GM12892 (cell line): ENCODE measurements at places on chromosomes 12 and 14.
A peak's percentile ranks its signal among the peaks of the same experiment; 100 is the strongest.

GRCh38 chr12:5593086-5593485 is 161.2 kb downstream of the NTF3 start:
- DNase-seq: no peak

DNA sequence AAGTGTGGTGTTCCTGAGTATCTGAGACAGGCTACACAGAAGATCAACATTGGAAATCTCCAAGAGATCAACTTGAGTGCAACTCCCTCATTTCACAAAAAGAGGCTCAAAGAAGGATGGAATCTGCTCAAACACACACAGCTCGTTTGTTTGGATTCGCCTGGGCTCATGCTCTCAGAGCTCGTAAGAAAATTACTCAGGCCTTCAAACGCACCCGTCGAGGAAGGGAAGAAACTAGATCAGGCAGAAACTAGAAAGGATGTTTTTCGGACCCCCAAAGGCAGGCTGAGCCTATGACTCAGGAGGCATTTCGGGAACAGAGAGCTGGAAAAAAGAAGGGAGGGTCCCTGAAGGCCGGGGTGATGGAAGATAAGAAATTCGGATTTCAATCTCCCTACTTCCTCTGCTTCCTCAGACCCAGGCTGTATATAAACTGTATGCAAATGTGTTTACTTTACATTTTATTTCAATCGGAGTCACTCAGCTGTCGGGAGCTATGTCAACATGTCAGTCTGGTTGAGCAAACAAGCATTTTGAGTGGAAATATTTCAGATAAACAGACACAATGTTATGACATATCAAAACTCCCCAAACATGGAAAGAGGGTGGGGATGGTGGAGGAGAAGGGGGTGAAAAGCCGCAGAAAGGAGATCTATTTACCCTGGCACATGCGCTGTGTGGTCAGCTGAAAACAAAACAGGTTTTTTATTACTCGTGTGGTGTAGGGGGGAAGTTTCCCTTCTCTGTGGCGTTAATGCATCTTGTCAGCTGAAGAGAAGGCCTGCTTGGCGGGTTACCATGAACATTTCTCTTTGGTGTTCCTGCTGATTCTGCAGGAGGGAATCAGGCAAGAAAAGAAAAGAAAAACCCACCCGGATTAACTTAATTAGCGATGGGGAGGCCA is 129.1 kb upstream of the TBX3 start:
- DNase-seq: no peak

DNA sequence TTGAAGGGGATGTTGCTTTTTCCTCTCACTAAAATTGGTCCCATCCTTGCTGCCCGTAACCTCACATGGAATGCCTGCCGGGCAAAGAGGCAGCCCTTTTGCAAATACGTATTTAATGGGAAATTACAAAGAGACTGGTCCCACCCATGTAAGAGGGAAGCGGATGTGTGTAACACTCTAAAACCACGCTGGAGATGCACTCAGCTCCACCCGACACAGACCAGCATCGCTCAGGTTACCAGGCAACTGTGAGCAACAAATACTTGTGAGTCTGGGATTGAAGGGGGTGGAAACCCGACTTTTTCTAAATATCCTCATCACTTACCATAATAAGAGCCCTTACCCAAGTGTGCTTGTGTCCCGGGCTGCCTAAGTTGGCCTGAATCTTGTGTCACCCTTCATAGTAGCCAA is 47.7 kb downstream of the ELK3 start:
- DNase-seq: no peak

DNA sequence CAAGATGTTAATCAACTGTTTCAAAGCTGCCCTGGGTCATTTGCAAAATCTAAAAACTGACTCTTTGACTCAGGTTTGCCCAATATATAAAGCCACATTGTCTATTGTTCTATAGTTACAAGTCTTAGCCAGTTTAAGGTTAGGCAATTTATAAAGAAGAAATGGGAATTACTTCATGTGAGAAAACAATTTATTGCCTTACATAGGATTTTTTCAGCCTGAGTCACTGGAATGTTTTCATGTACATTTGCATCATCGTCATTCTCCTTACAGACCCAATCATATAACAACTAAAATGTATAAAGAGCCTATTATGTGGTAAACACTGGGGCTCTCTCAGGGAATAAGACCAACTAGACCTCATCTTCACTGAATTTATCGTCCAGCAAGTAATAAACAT is 100.3 kb upstream of the PLEKHG7 start:
- no peak for DNase-seq

DNA sequence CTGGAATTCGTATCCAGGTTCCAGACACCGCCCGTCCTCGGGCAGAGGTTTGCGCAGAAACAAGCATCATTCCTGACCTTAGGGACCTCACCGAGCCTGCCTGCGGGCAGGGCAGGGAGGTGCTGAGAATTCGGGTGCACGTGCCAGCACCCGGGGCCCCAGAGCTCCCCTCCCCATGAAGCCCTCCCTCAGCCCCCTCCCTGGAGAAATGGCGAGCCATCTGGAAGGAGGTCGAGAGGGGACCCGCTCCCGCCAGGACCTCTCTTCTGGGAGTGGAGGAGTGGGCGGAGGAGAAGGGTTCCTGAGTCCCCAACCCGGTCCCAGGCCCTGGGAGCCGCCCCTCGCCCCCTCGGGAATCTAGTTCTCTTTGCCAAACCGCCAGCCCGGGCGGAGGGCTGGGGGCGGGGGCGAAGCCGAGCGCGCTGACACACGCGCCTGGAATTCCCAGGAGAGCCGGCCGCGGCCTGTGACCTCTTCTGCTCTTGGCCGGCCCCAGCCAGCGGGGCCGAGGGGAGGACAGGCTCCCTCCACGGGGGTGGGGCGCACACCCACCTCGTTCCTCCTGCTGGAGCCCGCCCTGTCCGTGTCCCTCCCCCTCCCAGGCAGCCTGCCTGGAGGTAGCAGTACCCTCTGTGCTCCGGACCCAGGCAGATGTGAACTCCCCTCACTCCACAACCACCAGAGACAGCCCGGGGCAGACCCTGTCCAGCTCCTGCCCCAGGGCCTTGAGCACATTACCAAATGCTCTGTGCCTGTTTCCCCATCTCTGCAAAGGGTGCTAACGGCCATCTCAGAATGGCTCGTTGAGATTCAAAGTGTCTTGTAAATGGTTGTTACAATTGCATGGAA is 23.0 kb upstream of the GPR132 start:
- DNase-seq: peak; percentile 14

- DNase-seq: peak; percentile 47
Measured at GRCh38 chr12:25958428-25959070, at the start of gene RASSF8. Gene RASSF8 (plus strand): TSS chr12:25958682. CDS start chr12:26055344, 96,662 bp downstream.

GRCh38 chr12:120583478-120584030 is 2.4 kb upstream of the POP5 start:
- DNase-seq: peak; percentile 53

DNA sequence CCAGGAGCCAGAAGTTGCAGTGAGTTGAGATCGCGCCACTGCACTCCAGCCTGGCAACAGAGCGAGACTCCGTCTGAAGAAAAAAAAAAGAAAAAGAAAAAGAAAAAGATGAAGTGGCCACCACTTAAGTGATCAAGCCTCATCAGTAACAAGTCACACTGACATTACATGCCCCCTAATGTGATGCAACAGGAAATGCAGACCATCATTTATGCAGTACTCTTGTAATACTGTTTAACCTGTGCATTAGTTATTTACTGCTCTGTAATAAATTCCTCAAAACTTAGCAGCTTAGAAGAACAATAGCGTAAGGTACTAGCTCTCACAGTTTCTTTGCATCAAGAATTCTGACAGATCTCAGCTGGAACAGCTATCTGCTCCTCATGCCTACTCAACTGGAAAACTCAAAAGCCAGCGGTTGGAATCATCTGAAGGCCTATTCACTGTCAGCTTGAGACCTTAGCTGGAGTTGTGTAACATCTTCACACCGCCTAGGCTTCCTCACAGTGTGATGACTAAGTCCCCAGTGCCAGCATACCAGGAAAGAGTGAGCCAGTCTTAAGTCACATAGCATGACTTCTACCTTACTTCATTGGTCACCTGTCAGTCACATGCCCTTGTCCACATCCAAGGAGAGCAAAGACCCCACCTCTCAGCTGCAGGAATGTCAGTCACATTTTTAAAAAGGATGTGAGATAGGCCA is 31.5 kb downstream of the EPS8 start:
- no peak for DNase-seq

- DNase-seq: no peak
Measured at GRCh38 chr12:21780786-21781185, 6.3 kb upstream of the KCNJ8 start.

DNA sequence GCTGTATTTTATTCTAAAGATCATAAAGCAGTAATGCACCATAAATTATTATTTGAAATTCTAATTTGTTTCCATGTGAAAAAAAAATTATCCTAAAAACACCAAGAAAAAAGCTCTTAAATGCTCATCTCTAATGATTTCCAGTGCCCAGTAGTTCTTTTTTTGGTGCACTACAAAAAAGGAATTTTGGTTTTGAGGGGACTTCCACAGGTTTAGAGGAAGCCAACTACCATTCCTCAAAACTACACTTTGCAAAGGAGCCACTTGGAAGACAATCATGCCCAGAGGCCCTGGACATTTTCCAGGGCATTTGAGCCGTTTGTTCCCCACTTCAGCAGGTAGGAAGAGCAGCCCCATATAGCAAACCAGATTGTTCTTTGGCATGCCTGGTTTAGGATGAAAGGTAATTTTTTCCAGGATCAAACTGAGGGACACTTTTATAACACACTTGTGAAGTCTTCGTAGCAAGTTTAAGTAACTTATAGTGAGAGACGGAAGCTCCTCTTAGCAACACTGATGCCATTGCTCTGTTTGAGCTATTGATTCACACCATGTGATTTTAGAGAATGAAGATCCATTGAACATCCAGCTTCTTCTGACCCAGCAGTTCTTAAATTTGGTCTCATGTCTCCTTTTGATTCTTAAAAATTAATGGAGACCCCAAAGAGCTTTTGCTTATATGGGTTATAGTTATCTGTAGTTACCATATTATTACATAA is 187.9 kb downstream of the ETV6 start:
- no peak for DNase-seq

GRCh38 chr14:78016532-78016931 is 153.6 kb upstream of the NRXN3 start:
- no peak for DNase-seq

- no peak for DNase-seq
Measured at GRCh38 chr12:8446642-8447547, 8.9 kb upstream of the CLEC6A start.

DNA sequence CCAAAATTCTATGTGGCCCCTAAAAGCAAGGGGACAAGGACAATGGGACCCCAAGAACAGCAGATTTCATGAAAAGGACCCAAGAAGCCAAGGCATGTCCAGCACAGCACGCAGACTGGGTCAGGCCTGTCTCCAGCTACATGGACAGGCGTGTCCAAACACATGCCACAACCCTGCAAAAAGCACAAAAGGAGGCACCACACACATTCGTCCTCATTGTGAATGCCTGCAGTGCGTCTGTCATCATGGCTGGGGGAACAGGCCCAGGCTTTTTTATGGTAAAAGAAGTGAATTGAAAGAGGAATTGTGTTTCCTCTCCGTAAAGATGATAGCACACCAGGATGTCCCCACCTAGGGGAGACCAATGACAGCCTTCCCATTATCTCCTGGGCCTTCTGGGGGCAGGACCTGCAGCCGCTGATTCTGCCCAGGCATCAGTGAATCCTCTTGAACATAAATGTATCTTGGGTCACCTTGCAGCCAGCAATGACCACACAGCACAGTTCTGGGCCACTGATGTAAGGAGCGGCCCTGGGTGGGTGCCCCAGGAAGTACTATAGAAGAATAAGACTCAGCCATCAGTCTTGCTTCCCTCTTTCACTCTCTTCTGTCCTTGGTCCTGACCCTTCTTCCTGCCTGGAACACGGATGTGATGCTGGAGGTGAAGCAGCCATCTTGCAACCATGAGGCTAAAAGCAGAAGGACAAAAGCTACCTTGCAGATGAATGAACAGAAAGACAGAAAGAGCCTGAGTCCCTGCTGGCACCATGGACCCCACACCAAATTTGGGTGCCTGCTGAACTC is 29.8 kb upstream of the C14orf180 start:
- no peak for DNase-seq

GRCh38 chr14:70254476-70254961 is 65.8 kb upstream of the SLC8A3 start:
- DNase-seq: no peak

- no peak for DNase-seq
Measured at GRCh38 chr14:30271811-30272323, 287.1 kb upstream of the G2E3 start.

GRCh38 chr14:68616221-68616902 is 176.5 kb downstream of the ZFP36L1 start:
- DNase-seq: no peak

DNA sequence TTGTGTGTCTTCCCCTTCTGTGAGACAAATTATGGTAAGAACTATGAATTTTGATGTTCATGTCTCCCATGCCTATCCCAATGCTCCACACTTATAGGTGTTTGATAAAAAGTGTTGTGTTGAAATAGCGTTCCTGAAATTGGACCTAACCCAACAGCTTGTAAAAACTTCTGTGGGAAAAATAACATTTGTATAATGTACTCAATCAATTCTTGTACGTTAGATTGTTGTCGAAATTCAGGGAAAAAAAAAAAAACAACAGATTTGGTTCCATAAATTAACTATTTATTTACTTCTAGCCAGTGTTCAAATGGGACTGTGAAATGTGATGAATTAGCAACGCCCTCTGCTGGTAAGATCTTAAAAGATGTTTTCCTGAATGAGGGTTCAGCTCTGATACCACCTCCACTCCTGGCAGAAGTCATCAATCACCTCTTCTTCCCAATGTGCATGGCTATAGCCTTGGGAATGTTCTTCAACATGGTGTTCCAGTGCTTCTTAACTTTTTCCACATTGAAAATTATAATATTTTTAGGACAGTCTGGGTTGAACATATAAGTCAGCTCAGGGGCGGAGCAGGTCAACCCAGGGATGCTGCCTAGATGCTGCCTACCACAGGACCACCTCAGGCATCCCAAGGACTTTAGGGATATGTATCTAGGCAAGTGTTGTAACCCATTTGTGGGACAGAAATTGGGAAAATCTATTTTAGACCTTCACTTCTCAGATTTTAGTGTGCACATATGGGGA is 170.6 kb downstream of the OTOGL start:
- no peak for DNase-seq

GRCh38 chr14:28577187-28577586 is 189.4 kb upstream of the FOXG1 start:
- no peak for DNase-seq

DNA sequence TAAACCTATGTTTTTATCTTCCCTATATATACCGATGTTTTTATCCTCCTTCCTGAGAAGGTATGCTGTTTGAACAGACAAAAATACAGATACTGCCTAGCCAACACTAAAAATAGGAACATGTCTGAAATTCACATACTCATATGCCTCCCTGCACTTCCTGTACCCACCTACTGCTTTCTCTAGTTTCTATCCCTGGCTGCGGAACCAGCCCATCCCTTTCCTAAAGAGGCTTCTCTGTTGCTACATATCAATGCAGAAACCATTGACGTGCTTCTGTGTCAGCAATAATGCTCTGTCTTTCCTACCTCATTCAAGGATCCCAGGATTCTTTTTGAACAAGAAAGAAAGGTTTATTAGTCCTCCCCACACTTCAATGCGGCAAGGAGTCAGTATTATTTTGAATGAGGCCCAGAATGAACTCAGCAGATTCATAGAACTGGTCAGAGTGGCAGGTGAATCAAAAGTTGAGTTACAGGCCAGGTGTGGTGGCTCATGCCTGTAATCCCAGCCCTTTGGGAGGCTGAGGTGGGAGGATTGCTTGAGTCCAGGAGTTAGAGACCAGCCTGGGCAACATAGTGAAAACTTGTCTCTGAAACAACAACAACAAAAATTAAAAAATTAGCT is 67.8 kb upstream of the NAP1L1 start:
- peak; percentile 35 for DNase-seq

GRCh38 chr14:103925316-103925715 is 2.9 kb upstream of the TDRD9 start:
- no peak for DNase-seq

- DNase-seq: no peak
Measured at GRCh38 chr14:106841701-106842100, 1315.3 kb downstream of the TMEM121 start.

GRCh38 chr12:29750928-29751220 is 32.9 kb downstream of the TMTC1 start:
- no peak for DNase-seq
